ENCODE measurements at places on chromosomes 12 and 14.

GRCh38 chr12:45775964-45776363 lies 46.5 kb downstream of the ARID2 start:
- no peak for DNase-seq

DNA sequence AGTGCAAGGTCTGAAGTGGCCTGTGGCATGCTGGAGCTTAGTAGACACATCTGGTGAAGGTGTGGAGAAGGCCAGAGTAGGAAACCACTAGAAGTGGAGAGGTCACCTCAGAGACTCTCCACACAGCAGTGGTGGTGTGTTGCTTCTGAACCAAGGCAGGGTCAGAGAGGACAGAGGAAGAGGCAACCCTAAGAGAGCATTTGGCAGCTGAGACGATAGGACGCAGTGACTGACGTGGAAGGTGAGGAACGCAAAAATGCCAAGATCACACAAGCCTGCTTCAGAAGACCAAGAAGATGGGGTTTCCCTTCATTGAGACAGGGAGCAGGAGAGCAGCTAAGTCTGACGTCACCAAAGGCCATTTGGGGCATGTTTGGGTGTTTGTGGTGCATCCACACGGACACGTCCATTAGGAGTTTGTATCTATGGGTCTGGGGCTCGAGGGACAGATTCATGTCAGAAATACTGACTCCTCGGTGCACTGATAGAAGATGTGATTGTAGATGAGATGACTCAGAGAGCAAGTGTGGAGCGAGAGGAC lies 338.1 kb downstream of the CACNA1C start:
- DNase-seq, result no peak

DNA sequence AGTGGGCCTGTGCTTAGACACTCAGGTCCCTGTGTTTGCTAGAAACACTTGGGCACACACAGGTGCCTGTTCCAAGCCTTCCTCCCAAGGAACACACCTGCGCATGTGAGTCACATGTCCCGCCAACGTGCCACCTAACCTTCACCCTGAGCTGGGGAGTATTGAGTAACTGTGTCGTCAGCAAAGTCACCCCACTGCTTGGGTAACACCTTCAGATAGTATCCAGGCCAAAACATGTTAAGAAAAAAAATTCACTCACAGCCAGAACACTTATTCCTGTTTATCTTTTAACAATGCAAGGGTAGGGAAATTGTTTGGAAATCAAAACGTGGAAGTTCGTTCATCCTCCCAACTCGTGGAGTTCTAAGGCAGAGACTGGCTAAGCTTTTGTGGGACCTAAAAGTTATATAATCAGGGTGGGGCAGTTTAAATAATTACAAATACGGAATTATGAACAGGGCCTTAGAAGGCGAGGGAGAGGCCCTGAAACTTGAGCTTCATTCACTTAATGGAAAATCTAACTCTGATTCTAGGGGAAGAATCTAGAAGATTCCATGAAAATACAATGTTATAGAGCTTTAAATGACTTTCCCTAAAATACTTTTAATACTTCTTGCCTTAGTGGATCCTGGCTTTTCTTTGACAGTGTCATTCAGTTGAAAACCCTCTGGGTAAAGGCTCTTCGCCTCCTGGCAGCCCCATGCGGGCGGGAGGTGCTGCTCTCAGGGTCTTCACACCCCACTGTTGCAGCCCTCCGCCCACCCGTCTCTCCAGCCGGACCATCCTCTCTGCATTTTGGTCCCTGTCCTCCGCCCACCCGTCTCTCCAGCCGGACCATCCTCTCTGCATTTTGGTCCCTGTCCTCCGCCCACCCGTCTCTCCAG lies 30.3 kb upstream of the ADIPOR2 start:
- peak; percentile 94 for DNase-seq

GRCh38 chr14:98899441-98899840 lies 372.6 kb downstream of the BCL11B start:
- DNase-seq, result no peak

- no peak for DNase-seq
Observed at GRCh38 chr12:92927436-92928281, 1.4 kb downstream of the EEA1 start.

GRCh38 chr12:49811961-49812401 lies 16.2 kb downstream of the NCKAP5L start:
- DNase-seq, result no peak
